ENCODE measurements at places on chromosomes 5 and 9.

- no peaks in the 10 kb centered on the region for H3K36me3 ChIP-seq
- no peak overlapping the region for H3K27ac ChIP-seq
- no peak for DNase-seq
- no peaks in the 10 kb centered on the region for H3K27me3 ChIP-seq
- H3K4me3 ChIP-seq, result no peak overlapping the region
Observed at GRCh38 chr5:58937031-58937681, 354.3 kb downstream of the RAB3C start.

GRCh38 chr9:6567140-6567591 is 78.4 kb downstream of the GLDC start:
- H3K27me3 ChIP-seq, result no peaks in the 10 kb centered on the region
- H3K36me3 ChIP-seq, result no peaks in the 10 kb centered on the region
- DNase-seq, result no peak
- H3K4me3 ChIP-seq, result no peak overlapping the region

GRCh38 chr9:123305879-123306278 is 37.5 kb upstream of the STRBP start:
- no peak overlapping the region for H3K4me3 ChIP-seq
- no peaks in the 10 kb centered on the region for H3K36me3 ChIP-seq
- no peaks in the 10 kb centered on the region for H3K4me1 ChIP-seq
- H3K27ac ChIP-seq, result no peak overlapping the region
- H3K27me3 ChIP-seq, result no peaks in the 10 kb centered on the region
- no peak for DNase-seq

GRCh38 chr5:176342766-176343458 is 18.7 kb downstream of the KIAA1191 start:
- no peak overlapping the region for H3K27ac ChIP-seq
- no peaks in the 10 kb centered on the region for H3K27me3 ChIP-seq

DNA sequence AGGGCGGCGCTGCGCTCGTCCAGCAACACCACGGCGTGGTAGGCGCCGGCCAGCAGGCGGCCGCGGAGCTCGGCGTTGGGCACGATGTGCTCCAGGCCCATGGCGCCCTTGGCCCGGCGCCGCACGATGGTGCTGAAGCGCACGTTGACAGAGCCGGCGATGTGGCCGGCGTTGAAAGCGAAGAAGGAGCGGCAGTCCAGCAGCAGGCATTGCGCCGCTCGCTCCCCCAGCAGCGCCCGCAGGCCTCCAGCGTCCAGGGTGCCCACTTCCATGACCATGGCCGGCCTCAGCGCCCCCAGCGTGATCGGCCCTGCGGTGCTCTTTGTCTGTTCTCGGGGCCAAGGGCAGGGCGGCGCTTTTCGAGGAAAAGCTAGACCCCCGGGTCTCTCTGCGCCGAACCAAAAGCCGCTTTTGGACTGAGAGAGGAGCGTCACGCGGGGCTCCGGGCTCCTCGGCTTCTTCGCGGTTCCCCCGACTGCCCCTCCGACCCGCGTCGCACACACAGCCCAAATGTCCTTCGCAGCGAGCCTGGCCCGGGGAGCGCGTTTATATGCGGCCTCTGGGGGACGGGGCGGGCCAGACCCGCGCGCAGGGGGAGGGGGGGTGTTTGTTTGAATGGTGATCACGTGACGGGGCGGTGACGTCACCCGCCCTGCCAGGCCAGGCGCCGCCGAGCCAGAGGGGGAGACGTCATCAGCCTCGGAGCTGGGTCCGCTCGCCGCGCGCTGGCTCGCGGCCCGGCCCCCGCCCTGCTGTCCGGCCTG is at the start of gene DUSP1:
TSS of gene DUSP1 (minus strand) at position 521 of the 764 bp plus-strand sequence. CDS start at position 278, 243 bp downstream.
- H3K4me3 ChIP-seq, result peak within 1 kb of the TSS; percentile 55
- H3K27ac ChIP-seq, result peak within 1 kb of the TSS; percentile 100
- H3K27me3 ChIP-seq, result no peaks in the 10 kb centered on the region
- peaks cover 47% of the 10 kb centered on the region for H3K4me1 ChIP-seq

GRCh38 chr9:116870566-116870965 is 183.5 kb downstream of the TRIM32 start:
- no peak overlapping the region for H3K4me3 ChIP-seq
- no peaks in the 10 kb centered on the region for H3K4me1 ChIP-seq
- no peaks in the 10 kb centered on the region for H3K27me3 ChIP-seq
- no peak for DNase-seq

DNA sequence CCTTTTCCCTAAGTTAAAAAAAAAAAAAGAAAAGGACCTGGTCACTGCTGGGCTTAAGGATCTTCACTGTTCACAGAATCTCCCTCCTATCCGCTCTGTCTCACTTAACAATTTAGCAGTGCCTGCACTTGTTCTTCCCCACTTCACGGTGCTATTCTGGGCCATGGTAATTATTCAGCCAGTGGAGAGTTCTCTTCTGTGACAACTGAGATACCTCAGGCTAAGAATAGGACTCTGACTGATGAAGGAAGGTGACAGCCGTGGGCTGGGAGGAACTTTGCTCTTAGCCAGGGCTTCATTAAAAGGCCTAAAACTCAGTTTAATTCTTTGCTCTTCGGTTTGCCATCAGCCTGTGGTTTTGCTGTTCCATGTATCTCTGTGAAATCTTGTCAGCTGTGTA is 51.9 kb upstream of the ENTREP1 start:
- no peak for DNase-seq
- no peaks in the 10 kb centered on the region for H3K27me3 ChIP-seq
- no peak overlapping the region for H3K4me3 ChIP-seq
- no peaks in the 10 kb centered on the region for H3K36me3 ChIP-seq
- H3K4me1 ChIP-seq, result no peaks in the 10 kb centered on the region
- no peak overlapping the region for H3K27ac ChIP-seq

DNA sequence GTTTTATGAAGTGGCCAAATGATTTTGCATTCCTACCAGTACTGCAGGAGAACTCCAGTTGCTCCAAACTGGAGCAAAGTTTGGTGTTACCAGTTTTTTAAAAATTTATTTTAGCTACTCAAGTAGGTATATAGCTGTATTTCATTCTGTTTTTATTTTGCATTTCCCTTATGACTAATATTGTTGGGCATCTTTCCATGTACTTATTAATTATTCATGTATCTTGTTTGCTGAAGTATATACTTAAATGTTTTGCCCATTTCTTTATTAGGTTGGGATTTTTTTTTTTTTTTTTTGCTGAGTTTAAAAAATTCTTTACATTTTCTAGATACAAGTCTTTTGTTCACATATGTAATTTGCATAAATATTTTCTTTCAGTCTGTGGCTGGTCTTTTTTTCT is 386.6 kb upstream of the DAB2 start:
- no peaks in the 10 kb centered on the region for H3K4me1 ChIP-seq
- H3K36me3 ChIP-seq, result no peaks in the 10 kb centered on the region
- H3K4me3 ChIP-seq, result no peak overlapping the region
- no peak overlapping the region for H3K27ac ChIP-seq
- DNase-seq, result no peak

- H3K36me3 ChIP-seq, result no peaks in the 10 kb centered on the region
- no peaks in the 10 kb centered on the region for H3K4me1 ChIP-seq
- no peak overlapping the region for H3K4me3 ChIP-seq
- H3K27ac ChIP-seq, result no peak overlapping the region
- H3K27me3 ChIP-seq, result no peaks in the 10 kb centered on the region
Observed at GRCh38 chr9:121206516-121207370, 5.1 kb upstream of the RAB14 start.

GRCh38 chr5:174789596-174789995 is 65.2 kb downstream of the MSX2 start:
- H3K27ac ChIP-seq, result no peak overlapping the region
- H3K36me3 ChIP-seq, result no peaks in the 10 kb centered on the region
- no peak for DNase-seq
- H3K4me3 ChIP-seq, result no peak overlapping the region
- H3K4me1 ChIP-seq, result no peaks in the 10 kb centered on the region

- DNase-seq, result no peak
- no peak overlapping the region for H3K4me3 ChIP-seq
- no peaks in the 10 kb centered on the region for H3K36me3 ChIP-seq
- H3K27me3 ChIP-seq, result no peaks in the 10 kb centered on the region
- no peak overlapping the region for H3K27ac ChIP-seq
Observed at GRCh38 chr9:38644601-38645000, 24.2 kb upstream of the ANKRD18A start.

DNA sequence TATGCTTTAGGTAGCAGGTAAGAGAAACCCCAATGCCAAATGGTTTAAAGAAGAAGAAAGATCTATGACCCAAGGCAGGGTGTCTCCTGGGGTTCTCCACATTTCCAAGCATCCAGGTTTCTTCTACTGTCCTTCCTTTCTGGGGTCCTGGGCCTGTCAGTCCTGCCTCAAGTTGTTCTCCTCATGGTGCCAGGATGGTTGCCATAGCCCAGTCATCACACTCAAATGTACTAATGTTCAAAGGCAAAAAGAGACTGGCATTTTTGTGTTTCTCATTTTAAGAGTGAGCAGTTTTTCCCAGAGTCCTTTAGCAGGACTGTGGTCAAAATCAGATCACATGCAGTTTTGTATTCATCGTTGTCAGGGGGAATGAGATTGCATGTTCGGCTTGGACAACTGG is 59.9 kb upstream of the BOD1 start:
- H3K27me3 ChIP-seq, result no peaks in the 10 kb centered on the region
- no peak overlapping the region for H3K27ac ChIP-seq
- H3K4me1 ChIP-seq, result no peaks in the 10 kb centered on the region
- no peak overlapping the region for H3K4me3 ChIP-seq

GRCh38 chr9:38392235-38393127 is at the start of gene ALDH1B1:
TSS of gene ALDH1B1 (plus strand) at chr9:38392702. CDS start at chr9:38395749, 3,047 bp downstream.
- peak within 1 kb of the TSS; percentile 82 for H3K4me3 ChIP-seq
- peak within 1 kb of the TSS; percentile 31 for H3K27ac ChIP-seq
- peaks cover 14% of the 10 kb centered on the region for H3K36me3 ChIP-seq
- H3K27me3 ChIP-seq, result no peaks in the 10 kb centered on the region

DNA sequence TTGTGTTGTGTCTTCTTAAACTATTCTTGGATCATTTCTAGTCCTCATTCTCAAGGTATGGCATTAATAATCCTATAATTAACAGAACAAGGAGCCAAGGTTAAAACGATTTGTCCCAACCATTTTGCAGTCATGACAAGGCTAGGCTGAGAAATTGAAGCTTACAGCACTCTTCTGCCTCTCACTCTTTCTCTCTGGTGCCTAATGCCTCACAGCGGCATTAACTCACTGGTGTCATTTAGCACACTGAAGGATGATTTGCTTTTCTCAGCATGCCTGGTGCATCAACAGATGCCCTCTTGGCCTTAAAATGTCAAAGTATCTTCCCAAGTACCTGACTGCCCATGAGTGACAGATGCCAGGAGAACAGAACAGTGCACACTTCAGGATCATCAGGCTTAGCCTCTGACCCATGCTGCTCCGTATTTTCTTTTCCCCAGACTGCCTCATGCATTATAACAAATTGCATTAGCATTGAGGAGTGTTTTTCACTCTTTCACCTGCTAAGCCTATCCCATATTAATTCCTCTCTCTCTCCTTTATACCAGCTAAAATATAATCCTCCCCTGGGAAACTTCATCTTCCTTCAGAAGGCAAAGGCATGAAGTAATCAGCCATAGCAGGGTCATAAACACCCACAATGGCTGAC is 61.1 kb upstream of the SV2C start:
- H3K36me3 ChIP-seq, result no peaks in the 10 kb centered on the region
- no peak overlapping the region for H3K27ac ChIP-seq
- H3K4me1 ChIP-seq, result no peaks in the 10 kb centered on the region
- no peak overlapping the region for H3K4me3 ChIP-seq
- no peaks in the 10 kb centered on the region for H3K27me3 ChIP-seq
- no peak for DNase-seq

DNA sequence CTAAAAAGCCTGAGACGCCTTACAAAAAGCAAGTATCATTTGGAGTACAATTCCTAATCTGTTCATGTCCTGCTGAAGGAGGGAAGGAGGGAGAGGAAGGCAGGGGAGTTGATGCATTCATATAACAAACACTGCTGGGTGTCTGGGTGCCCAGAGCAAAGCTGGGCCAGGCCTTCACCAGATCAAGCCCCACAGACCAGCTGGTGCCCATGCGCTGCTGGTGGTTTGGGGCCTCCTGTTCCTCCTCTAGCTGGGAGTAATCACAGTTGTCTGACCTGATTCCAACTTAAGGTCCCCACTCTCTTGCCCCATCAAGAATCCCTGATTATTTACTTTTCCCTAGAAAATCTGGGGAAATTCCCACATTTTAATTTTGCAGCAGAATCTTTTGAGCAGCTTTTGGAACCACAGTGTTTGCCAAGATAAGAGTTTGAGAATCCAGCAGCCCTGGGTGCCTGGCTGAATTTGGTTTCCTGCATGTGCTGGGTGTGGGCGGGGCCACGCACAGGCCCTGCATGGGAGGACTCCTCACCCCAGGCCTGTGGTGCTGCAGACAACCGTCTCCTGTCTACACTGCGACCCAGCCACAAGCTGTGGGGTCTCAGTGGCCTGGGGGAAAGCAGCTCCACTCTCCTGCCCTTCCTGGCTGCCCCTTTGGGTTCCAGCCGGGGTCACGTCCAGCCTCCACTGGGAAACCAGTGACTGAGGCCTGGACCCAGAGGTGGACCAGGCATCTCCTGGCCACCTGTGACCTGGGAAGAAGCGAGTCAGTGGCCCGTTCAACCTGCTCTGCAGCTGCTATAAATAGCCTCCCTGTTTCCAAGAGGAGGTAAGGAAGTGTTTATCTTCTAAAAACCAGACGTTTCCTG is 47.5 kb downstream of the NEURL1B start:
- H3K4me1 ChIP-seq, result no peaks in the 10 kb centered on the region
- no peaks in the 10 kb centered on the region for H3K36me3 ChIP-seq
- no peak for DNase-seq

DNA sequence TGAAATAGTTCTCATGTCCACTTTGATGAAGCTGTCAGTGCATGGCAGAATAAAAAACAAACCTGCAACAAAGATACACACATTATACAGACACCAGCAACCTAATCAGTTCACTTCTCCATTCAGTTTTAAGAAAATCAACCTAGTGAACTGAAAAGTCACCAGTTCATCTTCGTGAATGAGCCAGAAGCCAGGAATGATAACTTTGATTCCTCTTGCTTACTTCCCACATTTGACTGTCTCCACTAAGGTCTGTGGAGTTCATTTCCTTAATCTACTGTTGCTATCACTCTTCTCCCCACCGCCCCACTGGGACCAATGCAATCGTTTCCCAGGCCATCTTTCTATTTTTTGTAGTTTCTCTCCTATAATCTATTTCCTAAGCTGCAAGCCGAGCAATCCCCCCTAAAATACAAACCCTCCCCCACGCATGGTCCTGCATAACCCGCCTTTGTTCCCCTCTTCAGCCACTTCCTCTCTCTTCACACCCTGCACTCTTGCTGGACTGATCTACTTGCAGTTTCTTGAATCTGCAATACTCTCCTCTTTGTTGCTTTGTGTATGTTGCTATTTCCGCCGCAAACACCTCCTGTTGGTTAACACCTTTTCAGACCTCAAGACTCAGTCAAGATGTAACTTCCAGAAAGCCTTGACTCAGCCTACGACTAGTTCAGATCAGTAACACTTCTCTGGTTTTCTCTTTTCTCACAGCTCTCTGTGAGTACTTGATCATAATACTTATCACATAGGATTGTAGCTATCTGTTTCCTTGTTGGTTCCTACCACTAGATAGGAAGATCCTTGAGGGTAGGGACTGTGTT is 16.6 kb downstream of the STOM start:
- DNase-seq, result peak; percentile 50
- H3K4me3 ChIP-seq, result no peak overlapping the region
- peak overlapping the region; percentile 40 for H3K27ac ChIP-seq
- H3K27me3 ChIP-seq, result no peaks in the 10 kb centered on the region

DNA sequence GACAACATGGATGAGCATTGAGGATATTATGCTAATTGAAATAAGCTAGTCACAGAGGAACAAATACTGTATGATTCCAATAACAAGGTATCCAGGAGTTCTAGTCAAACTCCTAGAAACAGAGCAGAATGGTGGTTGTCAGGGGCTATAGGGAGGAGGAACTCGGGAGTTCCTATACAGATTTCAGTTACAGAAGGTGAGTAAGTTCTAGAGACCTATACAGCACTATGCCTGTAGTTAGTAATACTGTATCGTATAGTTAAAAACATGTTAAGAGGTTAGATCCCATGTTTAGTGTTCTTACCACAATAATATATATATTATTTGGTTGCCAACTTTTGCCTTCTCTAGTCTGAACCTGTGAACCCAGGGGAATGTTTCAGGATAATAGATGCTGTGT is 7.9 kb upstream of the OXCT1 start:
- H3K4me3 ChIP-seq, result no peak overlapping the region
- no peaks in the 10 kb centered on the region for H3K36me3 ChIP-seq
- no peak overlapping the region for H3K27ac ChIP-seq
- H3K4me1 ChIP-seq, result no peaks in the 10 kb centered on the region

Data from effector memory CD4-positive, alpha-beta T cell (primary cell).